ENCODE measurements at places on chromosomes 3 and 15. TPM values are rescaled to one million over a fixed set of nuclear protein-coding genes. Genes with fewer than 3 reads are reported as not detected.

PDZRN3 gene
- 21.6 TPM for total RNA-seq

GJD2 gene
- total RNA-seq, result not detected

LSMEM2 gene
- not detected for total RNA-seq

CATSPER2 gene
- 1.8 TPM for total RNA-seq

KBTBD8 gene
- 3.0 TPM for total RNA-seq
